ENCODE measurements at places on chromosomes 1 and 21.

- DNase-seq, result no peak
These were observed 7.8 kb upstream of the MUTYH start for GRCh38 chr1:45348020-45348419.

DNA sequence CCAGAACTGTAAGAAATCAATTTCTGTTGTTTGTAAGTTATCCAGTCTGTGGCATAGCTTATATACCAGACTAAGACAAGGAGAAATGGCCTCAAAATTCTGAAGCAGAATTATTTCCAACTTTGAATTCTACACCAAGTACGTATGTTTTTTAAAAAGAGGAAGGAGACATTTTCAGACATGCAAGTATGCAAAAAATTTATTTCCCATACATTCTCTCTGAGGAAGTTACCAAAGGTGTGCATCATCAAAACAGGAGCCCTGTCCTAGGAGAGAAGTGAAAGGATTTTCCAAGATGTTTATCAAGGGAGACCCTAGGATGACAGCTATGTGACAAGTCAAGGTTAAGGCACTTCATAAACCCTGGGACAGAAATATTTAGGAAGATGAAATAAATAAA lies 49.3 kb upstream of the RABGAP1L start:
- DNase-seq, result peak; percentile 36

DNA sequence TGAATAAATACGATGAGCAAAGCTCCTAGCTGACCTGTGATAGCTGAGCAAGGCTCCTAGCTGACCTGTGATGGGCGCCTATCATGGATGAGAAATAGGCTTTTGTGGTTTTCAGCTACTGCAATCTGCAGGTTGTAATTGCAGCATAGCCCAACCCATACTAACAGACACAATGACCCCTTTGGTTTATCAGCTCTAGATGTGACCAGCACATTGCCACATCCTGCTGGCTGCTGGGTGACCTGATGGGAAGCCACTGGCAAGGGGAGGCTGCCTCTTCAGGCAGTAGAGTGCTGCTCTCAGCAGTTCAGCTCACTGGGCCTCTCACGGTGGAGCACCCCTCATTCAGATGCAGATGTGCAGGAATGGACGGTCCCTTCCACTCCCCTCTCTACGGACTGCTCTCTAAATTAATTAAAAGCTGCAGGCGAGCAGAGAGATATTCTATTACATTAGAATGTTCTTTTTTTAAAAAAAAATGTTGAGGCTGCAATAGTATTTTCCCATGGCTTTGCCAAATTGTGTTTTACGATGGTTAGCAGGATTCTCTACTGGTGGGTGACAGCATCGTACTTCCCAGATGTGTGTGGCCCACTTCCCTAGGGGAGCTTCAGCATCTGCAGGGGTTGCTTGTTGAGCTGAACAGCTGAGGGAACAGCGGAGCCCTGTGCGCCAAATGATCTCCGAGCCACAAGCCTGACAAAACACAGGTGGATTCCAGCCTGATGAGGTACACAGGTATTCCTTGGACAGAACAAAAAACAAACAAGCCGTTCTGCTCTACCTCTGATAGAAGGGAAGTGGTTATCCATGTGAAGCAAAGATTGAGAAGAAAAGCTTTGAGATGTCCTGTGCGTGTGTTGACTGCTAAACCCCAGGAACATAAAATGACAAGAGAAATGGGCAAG lies 65.0 kb downstream of the SYT6 start:
- DNase-seq, result no peak

DNA sequence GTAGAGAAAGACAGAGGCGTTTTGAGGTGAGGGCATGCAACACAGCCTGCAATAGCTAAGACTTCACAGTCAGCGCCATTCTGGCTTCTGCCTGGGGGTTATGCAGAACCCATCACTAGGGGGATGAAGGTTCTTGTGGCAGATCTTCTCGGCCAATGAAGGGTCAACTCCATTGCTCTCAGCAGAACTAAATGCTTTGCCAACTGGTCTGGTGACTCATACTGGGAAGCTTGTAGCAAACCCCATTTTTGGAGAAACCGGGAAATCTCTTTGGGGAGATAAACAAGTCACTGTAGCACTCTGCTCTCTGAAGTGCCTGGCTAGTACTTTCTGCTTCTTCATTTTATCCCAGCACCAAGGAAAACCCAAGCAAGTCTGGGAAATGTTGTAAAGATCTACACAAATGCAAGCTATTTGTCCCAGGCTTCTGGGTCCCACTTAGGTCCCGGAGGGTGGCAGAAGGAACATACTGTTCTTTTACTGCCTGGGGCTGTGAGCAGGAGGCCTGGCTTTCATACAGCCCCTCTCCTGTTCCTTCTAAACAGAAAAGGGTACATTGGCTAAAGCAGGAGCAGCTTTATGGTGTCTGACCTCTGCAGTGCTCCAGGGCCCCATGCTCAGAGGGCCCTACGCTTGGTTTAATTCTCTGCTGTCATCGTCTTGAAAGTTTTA lies 28.8 kb downstream of the SHISA4 start:
- DNase-seq, result no peak

DNA sequence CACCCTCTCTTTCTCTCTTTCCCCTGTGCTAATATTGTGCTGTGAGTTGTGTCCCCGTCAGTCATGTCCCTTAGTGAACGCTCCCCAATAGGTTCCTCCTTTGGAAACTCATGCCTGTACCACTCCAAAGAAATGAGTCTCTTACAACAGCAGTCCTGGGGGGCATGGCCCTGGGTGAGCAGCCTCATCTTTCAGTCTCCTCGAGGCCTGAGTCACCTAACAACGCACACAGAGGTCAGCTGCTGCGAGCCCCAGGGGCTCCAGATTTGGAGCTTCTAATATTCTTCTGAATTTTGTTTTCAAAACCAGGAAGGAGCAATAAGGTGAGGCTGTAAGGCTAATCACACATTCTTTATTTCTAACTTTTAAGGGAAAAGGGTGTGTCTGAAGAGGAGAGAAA lies 30.5 kb upstream of the ZBTB8A start:
- DNase-seq, result no peak

DNA sequence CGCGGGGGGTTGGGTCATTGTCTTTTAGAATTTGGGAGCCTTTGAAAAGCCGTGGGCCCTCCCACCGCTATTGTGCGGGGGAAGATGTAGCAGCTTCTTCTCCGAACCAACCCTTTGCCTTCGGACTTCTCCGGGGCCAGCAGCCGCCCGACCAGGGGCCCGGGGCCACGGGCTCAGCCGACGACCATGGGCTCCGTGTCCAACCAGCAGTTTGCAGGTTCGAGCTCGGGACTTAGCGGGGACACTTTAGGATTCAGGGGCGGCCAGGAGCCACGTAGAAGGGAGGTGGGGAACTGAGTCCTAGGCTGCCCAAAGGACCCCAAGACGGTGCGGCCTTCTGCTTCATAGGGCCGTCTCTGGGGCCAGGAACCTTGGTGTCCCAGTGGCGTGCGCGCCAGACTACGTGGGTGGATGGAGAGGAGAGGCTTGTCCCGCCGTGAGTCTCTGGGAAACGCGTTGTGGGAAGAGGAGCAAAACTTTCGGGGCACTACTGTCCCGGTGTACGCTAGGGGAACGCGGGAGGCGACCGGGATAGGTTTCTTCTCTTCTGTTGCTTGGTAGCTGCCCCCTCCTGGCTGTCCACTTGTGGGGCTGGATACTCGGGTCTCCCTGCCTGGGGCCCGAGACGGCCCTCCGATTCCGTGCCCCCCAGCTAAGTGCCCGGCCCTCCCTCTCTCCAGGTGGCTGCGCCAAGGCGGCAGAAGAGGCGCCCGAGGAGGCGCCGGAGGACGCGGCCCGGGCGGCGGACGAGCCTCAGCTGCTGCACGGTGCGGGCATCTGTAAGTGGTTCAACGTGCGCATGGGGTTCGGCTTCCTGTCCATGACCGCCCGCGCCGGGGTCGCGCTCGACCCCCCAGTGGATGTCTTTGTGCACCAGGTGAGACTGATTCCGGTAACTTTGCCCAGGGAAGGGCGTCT lies at the start of gene LIN28A:
TSS of gene LIN28A (plus strand) at position 112 of the 918 bp plus-strand sequence. CDS start at position 187, 75 bp downstream.
- DNase-seq, result no peak

GRCh38 chr1:237887542-237887941 lies 3.2 kb downstream of the ZP4 start:
- DNase-seq, result no peak

GRCh38 chr1:241957692-241958494 lies at the start of gene BECN2:
TSS of gene BECN2 (plus strand) at chr1:241957767. CDS start at chr1:241957767, 0 bp downstream.
- no peak for DNase-seq

DNA sequence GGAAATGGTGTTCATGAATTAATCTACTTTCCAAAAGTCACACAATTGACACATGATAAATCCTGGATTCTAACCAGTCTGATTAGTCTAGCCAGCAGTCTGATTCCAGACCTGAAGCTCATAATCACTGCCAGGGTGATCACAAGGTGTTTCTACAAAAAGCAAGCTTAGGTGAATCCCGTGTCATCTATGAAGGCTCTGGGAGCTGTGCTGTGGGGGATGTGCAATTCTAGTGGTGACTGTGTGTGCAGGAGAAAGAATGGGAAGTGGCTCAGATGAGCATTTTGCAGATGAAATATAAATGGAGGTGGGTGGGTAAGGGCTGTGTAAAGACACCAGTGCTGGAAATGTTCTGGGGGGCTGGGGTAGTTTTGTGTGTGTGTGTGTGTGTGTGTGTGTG lies 1.8 kb upstream of the NPPB start:
- DNase-seq, result no peak

DNA sequence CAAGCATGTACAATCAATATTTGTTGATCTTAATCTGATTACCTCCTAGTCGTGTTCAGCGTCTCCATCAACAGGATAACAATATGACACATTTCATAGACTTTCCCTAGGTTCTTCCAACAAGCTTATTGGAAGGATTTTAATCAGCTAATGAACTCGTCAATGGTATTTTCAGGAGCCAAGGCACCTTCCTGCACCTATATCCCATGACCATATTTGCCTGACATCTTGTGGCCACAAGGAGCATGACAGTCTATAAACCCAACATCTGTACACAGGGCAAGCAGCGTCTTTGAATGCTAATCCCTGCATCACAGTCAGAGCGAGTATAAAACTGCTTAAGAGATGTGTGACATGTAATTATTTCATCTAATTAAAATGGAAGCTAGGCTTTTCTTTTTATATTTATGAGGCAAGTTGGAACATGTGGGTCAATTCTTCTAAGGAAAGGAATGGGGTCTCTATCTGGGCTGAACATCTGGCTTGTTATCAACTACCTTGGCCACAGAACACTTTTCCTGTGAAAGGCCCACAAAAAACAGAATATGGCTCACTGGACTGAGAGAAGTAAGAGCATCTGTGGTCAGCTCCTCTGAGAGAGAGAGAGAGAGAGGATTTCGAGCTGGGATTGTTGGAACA lies 388.8 kb downstream of the NTNG1 start:
- peak; percentile 62 for DNase-seq

DNA sequence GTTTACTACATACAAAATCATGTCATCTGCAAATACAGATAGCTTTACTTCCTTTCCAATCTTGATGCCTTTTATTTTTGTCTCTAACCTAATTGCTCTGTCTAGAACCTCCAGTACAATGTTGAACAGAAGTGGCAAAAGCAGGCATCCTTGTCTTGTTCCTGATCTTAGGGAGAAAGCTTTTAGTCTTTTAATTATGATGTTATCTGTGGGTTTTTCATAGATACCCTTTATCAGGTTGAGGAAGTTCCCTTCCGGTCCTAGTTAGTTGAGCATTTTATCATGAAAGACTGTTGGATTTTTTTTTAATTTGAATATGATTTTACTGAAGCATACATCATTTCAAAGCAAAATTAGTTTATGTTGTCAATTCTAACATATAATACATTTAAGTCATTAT lies 45.7 kb upstream of the DISC1 start:
- no peak for DNase-seq
